ENCODE measurements at places on chromosomes 3 and 15. TPM values are rescaled to one million over a fixed set of nuclear protein-coding genes. Genes with fewer than 3 reads are reported as not detected.

- H3K27me3 ChIP-seq, result no peaks in the 10 kb centered on the region
- peaks cover 18% of the 10 kb centered on the region for H3K36me3 ChIP-seq
Observed at GRCh38 chr15:74901612-74902063, 5.0 kb downstream of the FAM219B start.

DNA sequence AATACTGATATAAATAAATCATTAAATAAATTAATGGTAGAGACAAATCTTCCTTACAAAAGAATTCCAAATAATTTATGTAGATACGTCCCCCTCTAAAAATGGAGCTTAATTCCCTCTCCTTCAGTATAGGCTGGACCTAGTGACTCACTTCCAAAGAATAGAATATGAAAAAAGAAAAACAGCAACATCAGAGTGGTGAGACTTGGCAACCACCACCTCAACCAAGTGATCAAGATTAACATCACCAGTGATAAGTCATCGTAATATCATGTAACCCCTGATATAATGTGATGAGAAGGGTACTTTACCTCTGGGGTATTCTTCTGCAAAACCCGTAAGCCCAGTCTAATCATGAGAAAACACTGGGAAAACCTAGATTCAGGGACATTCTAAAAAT is 13.4 kb downstream of the GOLGB1 start:
- no peak for DNase-seq
- no peaks in the 10 kb centered on the region for H3K36me3 ChIP-seq
- H3K4me1 ChIP-seq, result no peaks in the 10 kb centered on the region
- no peak overlapping the region for H3K4me3 ChIP-seq
- H3K27ac ChIP-seq, result no peak overlapping the region

DNA sequence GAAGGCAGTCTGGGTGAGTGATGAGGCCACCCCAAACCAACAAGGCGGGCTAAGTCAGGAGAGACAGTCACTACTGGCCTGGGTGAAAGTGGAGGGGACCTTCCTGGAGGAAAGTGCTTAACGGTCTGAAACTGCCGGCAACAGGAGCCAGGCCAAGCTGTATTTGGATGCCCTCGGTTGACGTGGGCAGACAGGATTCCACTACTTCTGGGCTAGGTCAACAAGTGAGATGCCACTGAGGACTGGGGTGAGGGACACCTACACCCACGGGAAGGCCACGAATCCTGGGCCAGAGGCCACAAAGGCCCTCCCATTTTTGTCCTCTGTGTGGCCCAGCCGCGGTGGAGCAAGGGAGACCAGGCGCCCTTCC is 12.3 kb downstream of the SPTBN5 start:
- H3K4me1 ChIP-seq, result no peaks in the 10 kb centered on the region
- no peaks in the 10 kb centered on the region for H3K27me3 ChIP-seq
- H3K36me3 ChIP-seq, result no peaks in the 10 kb centered on the region
- no peak for DNase-seq

- H3K27ac ChIP-seq, result no peak overlapping the region
- DNase-seq, result no peak
- H3K36me3 ChIP-seq, result no peaks in the 10 kb centered on the region
- H3K4me1 ChIP-seq, result no peaks in the 10 kb centered on the region
Observed at GRCh38 chr3:175861916-175862315, 1002.8 kb downstream of the NAALADL2 start.

GRCh38 chr15:87211547-87211946 is 1045.0 kb downstream of the NTRK3 start:
- H3K27ac ChIP-seq, result no peak overlapping the region
- no peaks in the 10 kb centered on the region for H3K4me1 ChIP-seq
- DNase-seq, result no peak

GRCh38 chr3:191269289-191270085 is 59.7 kb upstream of the CCDC50 start:
- no peaks in the 10 kb centered on the region for H3K36me3 ChIP-seq
- H3K27me3 ChIP-seq, result no peaks in the 10 kb centered on the region
- DNase-seq, result no peak
- H3K27ac ChIP-seq, result no peak overlapping the region
- no peak overlapping the region for H3K4me3 ChIP-seq

GRCh38 chr15:33468740-33469139 is 158.0 kb downstream of the RYR3 start:
- H3K27me3 ChIP-seq, result no peaks in the 10 kb centered on the region
- no peaks in the 10 kb centered on the region for H3K4me1 ChIP-seq
- DNase-seq, result no peak
- H3K4me3 ChIP-seq, result no peak overlapping the region

Gene MESP2
- total RNA-seq, result 1.1 TPM

Gene SERPINI2
- total RNA-seq, result not detected
